Stimulated activated CD8-positive, alpha-beta memory T cell treated with anti-CD3 and anti-CD28 coated beads, Interleukin-7, amount 100 ng/mL, for 1 hour (primary cell): ENCODE measurements at places on chromosomes 2 and 18.

- DNase-seq = no peak
Measured at GRCh38 chr2:101803945-101804696, 106.6 kb downstream of the MAP4K4 start.

- no peak for DNase-seq
Measured at GRCh38 chr2:74887960-74888700, 54.2 kb downstream of the HK2 start.

GRCh38 chr2:62354771-62355561, 151.0 kb downstream of the TMEM17 start:
- DNase-seq = no peak

GRCh38 chr2:181468811-181469210, 11.6 kb downstream of the ITGA4 start:
- DNase-seq = no peak

- no peak for DNase-seq
Measured at GRCh38 chr2:112493048-112493447, 11.1 kb downstream of the TTL start.

- DNase-seq = no peak
Measured at GRCh38 chr2:190791976-190792575, 88.5 kb upstream of the GLS start.

GRCh38 chr2:134377730-134378129, 123.9 kb downstream of the MGAT5 start:
- DNase-seq = no peak

GRCh38 chr2:77522888-77523287, 712 bp upstream of the LRRTM4 start:
- DNase-seq = no peak

GRCh38 chr2:209431701-209432100, 7.9 kb downstream of the MAP2 start:
- DNase-seq = no peak

DNA sequence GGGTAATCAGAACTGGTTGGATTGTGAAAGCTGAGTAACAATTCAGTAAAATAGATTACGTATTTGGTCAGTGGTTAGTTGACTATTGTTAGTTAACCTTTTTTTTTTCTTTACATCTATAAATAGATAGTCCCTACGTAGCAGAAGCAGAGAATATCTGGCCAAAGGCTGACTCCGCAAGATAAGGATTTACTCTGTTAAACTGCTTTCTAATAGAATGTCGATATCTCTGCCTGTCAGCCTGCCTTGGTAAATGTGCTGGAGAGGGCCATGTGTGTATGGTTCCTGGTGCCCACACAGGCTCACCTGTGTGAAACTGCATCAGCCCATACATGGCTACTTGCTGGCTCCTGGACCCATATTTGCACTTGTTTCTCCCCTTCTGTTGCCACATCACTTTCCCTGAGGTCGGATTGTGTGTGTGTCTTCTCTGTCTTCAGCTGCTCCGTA, 94.4 kb downstream of the CRIM1 start:
- no peak for DNase-seq

DNA sequence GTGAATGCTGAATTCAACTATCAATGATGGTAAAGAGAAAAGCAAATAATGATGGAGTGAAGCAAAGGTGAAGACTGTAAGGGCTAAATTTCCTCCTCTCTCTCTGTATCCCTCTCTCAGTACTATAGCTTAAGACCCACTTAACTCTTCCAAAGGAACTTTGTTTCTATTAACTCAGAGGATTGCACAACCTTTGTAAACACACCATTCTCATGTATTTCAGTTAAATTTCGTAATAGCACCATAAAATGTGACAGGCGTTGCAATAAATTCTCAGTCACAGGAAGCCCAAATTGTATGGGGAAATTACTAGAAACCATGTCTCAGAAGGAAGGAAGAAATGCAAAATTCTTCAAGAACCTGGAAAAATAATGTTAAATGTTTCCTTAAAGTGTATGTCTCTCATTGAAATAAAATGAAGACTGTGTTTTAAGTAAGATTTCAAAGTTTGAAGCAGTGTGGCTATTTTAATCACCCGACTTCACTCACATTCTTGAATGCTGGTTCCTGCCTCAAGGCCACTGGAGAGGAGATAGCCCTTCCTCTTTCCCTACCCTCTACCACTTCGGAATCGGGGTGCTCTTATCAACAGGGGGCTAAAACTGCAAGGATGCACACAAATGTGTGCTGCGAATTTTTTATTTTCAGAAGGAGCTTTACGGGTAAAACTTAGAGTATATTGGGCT, 112.1 kb downstream of the FTCDNL1 start:
- DNase-seq = no peak

DNA sequence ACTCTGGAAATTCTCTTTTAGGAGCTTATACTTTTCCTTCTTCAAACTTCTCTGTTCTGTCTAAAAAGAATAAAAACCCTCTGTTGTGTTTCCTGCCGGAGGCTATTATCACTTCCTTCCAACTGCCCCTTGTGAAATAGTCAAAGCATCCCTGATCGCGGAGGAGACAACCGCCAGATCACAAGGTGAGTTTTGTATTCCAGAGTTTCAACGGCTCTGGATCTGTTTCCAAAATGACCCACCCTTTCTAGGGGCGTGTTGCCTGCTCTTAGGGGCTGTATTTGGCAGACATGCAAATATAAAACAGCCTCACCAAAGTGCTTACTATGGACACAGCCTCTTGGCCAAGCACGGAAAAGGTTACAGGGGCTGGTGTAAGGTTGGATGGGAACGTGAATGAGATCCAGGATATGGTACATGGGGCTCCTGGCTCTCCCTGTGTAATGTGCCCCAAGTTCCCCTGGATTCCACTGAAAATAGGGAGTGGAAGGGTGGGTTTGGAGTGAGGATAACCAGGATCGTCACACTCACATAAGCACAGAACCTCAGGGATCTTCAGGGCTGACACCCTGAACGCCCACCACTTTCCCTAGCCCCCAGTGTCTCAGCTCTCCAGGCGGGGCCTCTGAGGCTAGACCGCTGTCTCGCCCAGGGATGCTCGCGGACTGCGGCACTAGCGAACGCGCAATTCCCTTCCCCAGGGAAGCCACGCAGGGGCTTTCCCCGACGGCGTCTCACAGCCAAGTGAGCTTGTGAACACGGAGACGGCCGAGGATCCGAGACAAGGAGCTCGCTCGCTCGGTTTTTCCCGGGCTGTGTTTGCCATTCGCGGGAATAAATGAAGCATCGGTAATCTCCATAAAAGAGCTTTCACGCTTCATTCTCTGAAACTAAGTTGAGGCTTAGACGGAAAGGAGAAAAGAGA, 14.4 kb downstream of the EN1 start:
- no peak for DNase-seq

DNA sequence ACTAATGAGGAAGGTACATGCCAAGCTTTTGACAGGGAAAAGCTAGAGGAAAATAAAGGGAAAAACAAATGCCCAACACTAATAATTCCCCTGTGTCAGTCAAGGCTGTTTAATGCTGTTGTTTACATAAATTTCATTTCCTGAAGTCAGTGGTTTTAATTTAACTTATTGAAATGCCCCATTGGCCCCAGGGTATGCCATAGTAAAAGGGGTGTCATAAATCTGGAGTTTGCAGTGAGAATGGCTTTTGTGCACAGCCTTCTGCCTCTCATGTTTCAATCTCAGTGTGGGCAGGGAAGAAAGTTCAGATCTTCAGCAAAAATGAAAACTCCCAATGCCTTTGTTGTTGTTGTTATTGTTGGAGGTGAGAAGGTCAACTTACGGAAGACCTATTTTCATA, 550.1 kb upstream of the DCC start:
- DNase-seq = no peak

DNA sequence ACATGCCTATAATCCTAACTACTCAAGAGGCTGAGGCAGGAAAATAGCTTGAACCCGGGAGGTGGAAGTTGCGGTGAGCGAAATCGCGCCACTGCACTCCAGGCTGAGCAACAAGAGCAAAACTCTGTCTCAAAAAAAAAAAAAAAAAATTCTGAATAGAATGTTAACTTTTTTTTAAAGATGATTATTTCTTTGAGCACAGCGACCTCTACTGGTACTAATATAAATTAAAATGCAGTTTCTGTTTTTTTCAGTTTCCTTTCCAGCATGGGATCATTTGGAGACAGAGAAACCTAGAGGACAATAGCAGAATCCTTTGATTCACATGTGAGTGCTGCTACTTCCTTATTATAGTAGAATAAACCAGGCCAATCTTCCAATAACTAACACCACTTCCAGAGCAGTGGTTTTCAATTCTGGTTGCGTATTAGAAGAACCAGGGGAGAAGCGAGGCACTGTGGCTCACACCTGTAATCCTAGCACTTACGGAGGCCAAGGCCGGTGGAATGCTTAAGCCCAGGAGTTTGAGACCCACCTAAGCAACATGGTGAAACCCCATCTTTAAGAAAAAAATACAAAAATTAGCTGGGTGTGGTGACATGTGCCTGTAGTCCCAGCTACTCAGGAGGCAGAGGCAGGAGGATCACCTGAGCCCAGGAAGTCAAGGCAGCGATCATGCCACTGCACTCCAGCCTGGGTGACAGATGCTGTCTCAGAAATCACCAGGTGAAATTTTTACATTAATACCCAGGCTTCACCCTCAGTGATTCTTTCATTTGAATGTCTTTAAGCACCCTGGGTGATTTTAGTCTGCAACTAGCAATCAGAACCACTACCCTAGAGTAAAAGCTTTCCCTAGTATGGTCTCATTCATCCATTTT, 10.1 kb downstream of the SRSF7 start:
- DNase-seq = no peak

GRCh38 chr2:47303341-47304148, 99.4 kb upstream of the MSH2 start:
- DNase-seq = no peak

DNA sequence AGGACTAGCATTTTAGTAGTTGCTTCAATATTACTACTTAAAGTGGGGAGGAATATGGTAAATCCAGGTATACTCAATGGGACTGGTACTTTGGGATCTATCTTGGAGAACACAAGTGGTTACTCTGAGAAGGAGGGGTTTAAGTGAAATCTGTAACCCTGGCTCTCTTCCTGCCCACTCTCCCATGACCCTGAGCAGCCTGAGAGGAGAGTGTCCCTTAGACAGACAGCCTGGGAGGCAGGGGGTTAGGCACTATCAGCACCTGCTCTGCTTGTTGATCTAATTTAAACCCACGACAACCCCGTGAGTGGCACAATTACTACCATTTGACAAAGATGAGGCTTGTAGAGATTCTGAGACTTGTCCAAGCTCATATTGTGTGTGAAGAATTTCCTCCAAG, 395.5 kb downstream of the ALK start:
- DNase-seq = no peak

DNA sequence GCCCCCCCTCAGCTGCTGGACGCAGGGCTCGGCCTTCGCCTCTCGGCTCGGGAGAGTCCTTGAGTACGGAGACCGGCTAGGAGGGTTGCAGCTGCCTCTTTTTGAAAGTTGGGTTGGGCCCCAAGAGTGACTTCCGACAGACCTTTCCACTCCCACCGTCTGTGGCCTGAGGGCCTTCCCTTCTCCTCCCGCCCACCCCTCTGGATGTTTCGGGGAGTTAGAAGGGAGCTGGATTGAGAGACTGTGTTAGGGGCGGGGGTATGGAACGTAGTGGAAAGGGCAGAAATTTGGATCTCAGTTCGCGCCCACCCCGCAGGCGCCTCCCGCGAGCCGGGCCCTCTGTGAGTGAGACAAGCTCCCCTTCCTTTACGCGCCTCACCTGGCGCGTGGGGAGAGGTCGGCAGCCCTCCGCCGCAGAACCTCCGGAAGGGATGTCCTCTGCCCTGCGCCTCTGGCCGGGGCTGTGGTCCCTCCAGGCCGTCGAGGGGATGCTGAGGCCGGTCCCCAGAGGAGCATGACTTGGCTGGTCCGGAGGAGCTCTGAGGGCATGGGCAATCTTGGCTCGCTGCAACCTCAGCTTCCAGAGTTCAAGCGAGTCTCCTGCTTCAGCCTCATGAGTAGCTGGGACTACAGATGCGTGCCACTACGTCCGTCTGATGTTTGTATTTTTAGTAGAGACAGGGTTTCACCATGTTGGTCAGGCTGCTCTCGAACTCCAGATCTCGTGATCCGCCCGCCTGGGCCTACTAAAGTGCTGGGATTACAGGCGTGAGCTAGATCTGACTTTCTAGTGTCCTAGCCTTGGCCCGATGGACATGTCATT, 15.9 kb downstream of the C2orf74 start:
- DNase-seq = no peak

DNA sequence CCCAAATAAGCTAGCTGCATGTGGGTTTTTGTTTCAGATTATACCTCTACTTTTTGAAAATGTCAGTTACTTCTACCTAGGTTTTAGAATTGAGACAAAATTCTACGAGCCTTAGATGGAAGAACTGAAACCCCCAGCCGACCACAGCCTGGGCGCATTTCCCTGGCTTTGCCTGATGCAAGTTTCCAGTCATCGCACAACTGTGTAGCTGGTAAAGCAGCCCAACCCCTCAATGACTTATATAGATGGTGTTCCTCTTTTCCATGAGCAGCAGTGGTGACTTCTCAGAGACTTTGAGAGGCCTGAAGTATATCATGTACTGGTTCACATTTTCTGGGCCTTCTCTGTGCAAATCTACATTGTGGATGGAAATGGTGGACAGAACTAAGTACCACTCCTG, 515.4 kb upstream of the RAB6C start:
- no peak for DNase-seq

DNA sequence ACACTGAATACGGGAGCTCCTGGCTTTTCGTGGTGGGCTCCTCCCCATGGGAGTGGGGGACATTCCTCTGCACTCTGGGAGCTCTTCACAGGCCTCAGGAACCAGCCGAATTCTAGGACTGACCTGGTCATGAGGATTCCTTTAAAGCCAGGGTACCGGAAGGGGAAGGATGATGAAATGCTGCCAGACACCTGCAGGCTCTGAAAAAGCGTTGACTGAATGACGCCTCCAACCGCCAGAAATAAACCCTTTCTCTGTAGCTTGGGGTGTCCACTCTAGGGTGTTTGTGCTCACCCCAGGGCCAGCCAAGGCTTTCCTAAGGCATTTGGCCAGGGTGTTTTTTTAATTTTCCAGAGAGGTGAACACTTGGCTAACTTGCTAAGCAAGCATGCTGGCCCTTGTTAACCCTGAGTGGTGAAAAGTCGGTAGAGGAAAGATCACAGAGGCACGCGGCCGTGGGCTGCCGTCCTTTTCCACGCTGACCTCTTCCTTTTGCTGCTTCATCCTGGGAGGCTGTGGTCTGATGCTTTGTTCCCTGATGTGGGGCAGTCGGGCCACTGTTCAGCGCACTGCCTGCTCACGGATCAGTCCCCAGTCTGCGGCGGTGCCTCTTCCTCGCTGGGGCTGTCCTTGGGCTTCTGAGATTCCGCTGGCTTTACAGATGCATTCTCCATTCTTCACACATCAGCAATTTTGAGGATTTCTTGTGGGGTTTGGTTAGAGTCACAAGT, 32.0 kb downstream of the IMPA2 start:
- DNase-seq = no peak

DNA sequence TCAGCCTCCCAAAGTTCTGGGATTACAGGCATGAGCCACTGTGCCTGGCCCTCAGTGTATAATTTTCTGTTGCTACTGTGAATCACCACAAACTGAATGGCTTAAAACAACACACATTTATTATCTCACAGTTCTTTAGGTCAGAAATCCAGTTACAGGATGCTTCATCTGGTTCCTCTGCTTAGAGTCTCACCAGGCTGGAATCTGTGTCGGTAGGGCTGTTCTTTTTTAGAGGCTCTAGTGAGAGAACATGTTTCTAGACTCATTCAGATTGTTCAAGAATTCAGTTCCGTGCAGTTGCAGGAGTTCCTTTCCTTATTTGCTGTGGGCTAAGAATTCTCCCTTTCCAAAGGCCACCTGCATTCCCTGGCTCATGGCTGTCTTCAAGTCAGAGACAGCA, 22.2 kb downstream of the CCDC121 start:
- DNase-seq = no peak

GRCh38 chr18:13582178-13582670, 144.1 kb downstream of the FAM210A start:
- no peak for DNase-seq
